ENCODE measurements at places on chromosomes 3 and 15.

GRCh38 chr3:154898443-154898842 is 181.7 kb upstream of the MME start:
- peak; percentile 73 for DNase-seq

DNA sequence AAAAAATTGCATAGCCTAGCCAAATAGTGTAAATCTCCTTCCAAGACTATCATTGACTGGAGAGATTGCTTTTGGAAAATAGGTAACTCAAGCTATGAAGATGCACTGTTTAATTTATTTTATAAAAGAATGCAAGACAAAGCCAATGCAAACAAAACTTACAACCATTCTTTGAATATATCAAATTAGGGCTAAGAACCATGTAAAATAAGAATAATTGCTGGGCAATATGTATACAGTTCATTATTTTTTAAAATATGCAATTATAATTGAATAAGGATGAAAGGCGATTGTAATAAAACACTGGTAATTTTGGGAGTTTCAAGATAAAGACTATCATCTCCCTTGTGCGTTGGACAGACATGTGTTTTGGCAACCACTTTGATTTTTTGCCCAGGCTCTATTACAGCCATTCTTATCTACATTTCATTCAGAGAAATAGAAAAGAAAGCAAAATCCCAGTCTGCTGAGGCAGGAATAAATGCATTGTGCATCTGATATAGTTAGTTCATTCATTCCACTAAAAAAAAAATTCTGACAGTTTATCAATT is 242.3 kb upstream of the ROBO1 start:
- no peak for DNase-seq

DNA sequence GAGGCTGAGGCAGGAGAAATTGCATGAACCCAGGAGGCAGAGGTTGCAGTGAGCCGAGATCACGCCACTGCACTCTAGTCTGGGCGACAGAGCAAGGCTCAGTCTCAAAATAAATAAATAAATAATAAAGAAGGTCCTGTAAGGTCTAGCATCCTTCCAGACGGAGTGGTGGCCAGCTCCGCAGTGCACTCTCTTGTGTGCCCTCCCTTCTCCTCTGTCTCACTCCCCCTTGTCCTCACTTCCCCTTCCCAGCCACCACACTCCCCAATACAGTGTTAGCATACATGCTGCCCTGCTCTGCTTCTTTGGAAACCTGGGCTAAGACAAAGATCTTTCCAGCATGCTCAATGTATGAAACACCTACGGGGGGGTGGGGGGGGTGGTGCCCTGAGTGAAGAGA is 3.4 kb upstream of the CLN6 start:
- no peak for DNase-seq

DNA sequence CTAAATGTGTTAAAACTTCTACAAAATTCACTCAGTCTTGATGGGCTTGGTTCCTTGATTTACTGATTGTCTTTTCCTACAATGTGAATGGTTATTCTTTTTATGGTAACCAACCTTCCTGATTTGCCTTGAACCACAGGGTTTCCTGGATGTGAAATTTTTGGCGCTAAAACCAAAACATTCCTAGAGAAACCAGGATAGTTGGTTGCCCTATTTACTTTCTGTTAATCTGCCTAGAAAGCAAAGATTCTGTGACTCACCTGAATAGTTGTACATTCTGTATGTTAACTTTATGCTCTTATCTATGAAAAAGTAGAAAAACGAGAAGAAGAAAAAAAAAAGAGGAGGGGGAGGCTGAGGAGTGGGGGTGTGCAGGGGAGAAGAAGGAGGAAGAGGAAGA is 23.2 kb upstream of the RBP2 start:
- no peak for DNase-seq

GRCh38 chr3:194691481-194692283 is 6.0 kb downstream of the FAM43A start:
- DNase-seq = peak; percentile 42

DNA sequence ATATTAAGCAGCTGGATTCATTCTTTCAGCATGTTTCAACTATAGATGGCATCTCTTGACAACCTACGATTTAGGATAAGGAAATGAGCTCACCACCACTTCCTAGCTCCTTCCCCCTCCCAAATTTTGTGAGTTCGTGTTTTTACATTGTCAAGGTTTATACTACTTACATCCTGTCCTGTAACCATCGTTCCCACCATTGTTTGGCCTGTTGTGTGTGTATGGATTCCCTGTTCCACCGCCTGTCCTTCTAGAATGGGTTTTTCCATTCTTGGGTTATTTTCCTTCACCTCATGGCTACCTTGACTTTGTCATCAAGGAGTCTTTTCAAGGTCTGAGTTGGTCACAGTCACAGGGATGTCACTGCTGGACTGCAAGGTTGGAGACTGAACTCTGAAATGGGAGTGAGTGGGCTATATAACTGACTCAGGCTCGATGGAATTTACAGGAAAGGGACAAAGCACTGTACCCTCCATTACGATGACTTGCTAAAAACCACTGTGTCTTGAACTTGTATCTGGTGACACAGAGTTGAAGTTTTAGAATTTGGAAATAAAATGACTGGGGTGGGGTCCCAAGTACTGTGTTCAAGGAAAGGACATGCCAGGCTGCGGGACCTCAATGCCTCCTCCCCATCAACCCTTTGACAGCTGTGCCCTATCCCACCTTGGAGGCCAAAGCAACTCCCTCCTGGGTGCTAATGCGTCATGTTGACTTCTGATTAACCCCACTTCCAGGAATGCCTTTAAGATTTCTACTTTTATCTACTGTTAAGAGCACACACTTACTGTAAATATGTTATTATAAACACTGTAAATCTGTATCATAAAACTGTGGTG is 66.8 kb upstream of the BLM start:
- DNase-seq = no peak

DNA sequence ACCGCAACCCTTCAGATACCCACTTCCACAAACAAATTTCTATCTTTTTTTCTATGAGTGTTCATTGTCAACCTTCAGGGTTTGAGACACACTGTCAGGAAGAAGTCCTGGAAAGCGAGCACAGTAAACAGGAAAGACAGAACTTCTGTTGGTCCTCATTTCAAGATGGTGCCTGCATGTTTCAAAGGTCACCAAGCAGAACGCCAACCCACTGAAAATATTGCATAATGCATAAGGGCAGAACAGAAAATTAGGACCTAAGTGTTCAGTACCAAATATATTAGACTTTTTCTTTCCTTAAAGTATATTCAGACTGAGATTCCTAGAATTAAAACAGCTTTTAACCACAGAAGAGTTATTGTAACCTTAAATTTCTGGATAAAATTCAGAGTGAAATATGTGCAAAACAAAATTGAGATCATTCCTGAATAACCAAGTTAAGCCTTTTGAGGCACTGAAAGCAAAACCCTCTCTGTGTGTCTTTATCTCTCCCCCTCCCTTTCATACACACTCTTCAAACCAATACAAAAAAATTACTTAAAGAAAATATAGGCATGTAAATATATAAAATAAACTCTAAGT is 387.8 kb upstream of the THBS1 start:
- DNase-seq = no peak

DNA sequence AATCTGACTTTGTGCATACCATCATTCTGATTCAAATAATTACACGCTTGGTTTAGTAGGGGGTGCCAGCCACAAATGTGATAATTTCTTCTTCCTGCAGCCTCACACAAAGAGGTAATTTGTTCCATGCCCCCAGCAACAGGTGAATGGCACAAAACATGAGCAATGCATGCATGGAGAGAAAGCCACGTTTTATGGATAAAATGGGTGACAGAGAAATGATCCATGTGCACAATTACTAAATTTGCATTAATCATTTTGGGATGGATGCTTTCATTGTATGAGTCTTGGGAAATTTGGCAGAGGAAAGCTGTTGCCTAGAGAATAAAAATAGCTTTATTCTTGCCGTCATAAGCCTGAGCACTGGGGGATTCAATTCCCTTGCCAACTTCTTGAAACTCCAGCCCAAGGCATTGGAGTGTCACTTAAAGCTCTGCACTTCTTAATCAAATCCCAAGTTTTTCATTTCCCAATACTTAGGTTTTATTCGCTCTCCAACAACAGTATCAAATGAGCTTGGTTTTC is 411.6 kb downstream of the GBE1 start:
- no peak for DNase-seq

- no peak for DNase-seq
Measured at GRCh38 chr3:40938591-40938990, 260.7 kb upstream of the CTNNB1 start.

GRCh38 chr3:14244521-14245247 is 66.1 kb downstream of the LSM3 start:
- no peak for DNase-seq

DNA sequence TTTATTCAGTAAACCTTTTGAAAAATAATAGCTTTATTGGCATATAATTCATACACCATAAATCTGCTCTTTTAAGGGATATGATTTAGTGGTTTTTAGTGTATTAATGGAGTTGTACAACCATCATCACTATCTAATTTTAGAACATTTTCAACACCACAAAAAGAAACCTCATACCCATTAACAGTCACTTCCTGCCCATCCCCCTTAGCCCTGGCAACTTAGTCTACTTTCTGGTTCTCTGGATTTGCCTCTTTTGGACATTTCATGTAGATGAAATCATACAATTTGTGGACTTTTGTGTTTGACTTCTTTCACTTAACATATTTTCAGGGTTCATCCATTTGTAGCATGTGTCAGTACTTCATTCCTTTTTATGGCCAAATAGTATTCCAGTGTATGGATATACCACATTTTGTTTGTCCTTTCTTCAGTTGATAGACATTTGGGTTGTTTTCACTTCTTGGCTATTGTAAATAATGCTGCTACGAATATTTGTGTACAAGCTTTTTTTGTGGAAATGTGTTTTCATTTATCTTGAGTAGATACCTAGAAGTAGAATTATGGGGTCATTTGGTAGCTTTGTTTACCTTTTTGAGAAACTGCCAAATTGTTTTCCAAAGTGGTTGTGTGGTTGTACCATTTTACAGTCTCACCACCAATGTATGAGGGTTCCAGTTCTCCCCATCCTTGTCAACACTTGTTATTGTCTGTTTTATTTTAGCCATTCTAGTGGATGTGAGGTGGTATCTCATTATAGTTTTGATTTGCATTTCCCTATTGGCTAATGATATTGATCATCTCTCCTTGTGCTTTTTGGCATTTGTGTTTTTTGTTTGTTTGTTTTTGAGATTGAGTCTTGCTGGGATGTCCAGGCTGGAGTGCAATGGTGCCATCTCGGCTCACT is 45.8 kb downstream of the SMAD3 start:
- DNase-seq = no peak

- peak; percentile 41 for DNase-seq
Measured at GRCh38 chr3:117526470-117527079, 817.0 kb downstream of the TUSC7 start.

DNA sequence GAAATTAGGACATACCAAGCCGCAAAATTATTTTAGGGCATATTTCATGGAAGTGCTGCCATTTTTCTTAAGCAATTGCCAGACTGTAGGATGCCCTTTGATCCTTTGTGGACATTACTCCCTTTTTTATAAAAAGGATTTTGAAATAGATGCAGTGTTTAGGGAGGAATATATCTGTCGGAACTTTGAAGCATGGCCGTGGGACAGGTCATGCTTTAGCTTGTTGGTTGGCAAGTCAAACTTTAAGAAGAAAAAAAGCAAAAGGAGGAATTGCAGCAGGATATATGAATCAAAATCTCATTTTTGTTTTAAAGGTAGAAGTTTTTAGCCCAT is 122.1 kb downstream of the MCTP2 start:
- DNase-seq = no peak

GRCh38 chr3:51708216-51708845 is 1.5 kb downstream of the GRM2 start:
- DNase-seq = no peak

GRCh38 chr3:115503394-115503793 is 119.9 kb upstream of the GAP43 start:
- DNase-seq = no peak

DNA sequence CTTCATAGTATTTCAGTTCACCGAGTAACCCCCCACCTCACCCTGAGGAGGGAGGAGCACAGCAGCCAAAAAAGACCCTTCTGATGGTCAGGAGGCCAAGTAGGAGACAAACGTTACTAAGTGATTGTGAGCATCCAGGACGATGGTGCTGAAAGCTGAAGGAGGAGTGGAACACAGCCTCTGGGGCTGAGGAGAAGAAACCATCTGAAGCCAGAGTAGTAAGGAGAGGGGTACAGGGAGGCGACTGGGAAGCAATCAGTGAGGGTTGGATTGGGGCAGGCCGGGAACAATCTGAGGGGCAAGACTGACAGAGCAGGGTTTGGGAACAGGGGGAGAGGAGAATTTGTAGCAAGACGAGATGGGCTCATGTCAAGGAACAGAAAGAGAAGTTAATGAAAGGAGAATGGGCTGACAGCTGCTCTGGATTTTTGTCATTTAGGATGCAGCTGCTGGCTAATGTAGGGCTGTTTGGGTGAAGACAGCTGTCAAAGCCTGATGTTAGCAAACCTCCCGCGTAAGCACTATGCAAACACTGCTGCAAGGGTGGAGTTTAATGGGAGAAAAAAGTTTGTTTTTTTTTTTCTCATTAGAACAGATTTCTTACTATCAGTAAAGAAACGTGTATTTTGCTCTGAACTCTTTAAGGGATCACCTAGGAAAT is 622.2 kb downstream of the EDEM1 start:
- no peak for DNase-seq

GRCh38 chr3:124981472-124981871 is 46.9 kb upstream of the MUC13 start:
- DNase-seq = no peak

GRCh38 chr3:58670506-58671135 is 4.0 kb upstream of the FAM3D start:
- DNase-seq = no peak

DNA sequence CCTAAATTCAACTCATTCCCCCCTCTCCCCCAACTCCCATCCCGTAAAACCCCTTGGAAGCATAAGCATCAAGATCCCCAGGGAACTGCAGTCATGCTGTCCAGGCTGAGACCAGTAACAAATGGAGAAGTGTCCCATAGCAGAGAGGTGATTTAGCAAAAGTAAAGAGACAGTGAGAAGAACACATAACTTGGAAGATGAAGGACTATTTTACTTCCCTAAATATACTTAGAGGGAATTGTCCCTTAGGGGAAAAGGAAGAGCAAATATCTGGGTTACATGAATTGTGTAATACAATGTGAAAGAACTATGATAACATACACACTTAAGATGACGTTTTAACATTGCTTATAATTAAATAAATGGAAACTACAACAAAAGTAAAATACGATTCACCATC is 61.6 kb upstream of the LRRFIP2 start:
- no peak for DNase-seq

DNA sequence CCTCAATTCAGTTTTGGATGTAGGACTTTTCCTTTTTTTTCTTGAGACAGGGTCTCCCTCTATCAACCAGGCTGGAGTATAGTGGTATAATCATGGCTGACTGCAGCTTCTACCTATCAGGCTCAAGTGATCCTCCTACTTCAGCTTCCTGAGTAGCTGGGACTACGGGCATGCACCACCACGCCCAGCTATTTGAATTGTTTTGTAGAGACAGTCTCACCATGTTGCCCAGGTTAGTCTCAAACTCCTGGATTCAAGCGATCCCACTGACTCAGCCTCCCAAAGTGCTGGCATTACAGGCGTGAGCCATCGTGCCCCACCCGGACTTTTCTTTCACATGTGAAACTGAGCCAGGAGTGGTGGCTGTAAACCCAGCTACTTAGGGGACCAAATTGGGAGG is 3.5 kb downstream of the RNU5B-1 start:
- DNase-seq = no peak
